ENCODE measurements at places on chromosomes 5 and 9.

- DNase-seq = no peak
These were observed 103.6 kb upstream of the SHB start for GRCh38 chr9:38172586-38172985.

DNA sequence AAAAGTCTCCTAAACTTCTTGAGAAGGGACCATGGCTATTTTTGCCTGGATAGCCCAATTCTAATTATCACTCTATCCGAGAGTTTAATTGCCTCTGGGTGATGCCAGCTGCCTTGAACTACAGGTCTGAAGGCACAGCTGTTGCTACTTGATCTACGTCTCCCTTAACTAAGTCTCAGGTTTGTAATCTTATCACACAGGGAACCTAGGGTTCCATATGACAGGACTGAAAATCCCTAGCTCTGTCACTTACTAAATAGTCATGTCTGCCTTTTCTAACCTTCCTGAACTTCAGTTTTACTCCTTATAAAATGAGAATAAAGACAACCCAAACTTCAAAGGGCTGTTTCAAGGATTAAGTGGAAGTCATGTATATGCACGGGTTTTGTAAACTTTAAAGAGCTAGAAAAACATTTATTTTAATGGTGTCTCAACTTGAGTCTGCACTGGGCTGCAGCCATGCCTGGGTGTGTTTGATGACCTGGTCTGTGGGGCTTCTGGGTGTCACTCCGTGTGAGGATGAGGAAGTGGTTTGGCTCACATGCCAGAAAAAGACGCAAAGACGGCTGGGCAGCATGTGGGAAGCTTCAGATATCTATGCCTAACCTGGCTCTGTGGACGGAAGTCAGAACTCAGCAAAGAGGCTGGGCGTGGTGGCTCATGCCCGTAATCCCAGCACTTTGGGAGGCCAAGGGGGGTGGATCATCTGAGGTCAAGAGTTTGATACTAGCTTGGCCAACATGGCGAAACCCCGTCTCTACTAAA, 129.3 kb upstream of the SLC44A1 start:
- no peak for DNase-seq

DNA sequence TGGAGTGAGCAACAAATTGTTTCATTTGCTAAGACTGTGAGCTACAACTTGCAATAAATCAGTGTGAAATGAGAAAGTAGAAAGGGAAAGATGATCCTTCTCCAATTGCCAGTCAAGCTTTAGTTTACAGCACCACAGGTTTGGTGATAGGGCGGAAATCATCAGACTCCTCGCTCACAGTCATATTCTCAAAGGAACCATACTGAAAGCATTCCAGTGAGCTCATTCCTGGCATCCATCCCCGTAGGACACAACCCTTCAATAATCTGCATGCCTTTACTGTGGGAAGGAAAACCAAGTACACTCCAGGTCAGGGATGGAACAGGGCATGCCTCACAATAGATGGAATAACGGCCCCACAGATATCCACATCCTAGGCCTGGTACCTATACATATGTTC, 80.7 kb downstream of the FSTL4 start:
- DNase-seq = no peak

DNA sequence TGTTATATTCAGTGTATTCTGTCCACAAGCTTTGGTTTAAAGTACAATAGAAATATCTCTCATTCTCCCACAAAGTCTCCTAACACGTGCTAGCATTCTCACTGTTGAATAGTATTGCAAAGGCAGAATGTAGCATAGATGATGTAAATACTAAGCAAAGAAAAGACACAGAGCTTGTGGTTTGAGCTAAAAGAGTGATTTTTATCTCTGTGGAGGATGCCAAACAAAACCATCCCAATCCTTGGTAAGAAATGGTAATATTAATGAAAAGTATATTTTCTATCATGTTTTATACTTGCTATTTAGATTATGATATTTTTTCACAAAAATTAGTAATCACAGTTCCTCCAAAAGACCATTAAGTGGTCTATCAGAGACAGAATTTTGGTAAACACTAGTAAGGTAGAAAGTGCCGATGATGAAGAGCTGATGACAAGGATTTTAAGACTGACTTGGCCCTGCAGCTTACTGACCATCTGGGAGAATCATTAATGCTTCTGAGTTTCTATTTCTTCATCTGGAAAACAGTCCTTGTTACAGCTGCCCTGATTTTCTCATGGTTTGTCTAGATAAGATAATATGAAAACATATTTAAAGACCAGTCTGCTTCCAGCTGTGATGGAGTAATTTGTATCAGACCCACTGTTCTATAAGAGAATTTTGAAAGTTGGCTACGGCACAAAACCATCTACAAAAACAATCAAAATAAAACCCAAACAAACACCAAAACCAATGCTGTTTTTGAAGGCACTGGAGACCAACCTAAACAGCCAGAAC, 510.2 kb downstream of the SPATA31D1 start:
- no peak for DNase-seq
